ENCODE measurements at places on chromosomes 2 and 18.
A peak's percentile ranks its signal among the peaks of the same experiment; 100 is the strongest.

GRCh38 chr2:44949329-44950151 is 8.0 kb downstream of the SIX3 start:
- DNase-seq = no peak

- no peak for DNase-seq
These were observed 97.9 kb downstream of the ATL2 start for GRCh38 chr2:38279201-38279600.

GRCh38 chr2:39640107-39640506 is 25.6 kb upstream of the TMEM178A start:
- no peak for DNase-seq

DNA sequence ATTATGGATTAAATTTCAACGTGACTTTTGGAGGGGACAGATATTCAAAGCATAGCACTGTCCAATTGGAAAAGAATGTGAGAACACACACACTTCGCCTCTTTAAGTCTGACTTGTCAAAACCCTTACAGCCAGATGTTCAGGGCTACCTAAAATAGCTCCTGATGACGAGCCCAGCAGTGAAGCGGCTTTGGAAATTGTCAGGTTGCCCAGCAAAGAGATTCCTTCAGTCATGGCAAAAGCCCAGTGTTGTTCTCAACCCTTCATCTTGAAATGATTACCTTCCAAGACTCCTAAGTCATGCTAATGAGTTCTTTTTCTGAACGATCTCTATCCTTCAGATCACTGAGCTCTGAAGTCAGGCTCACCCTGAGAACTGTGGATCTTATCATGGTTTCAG is 436.6 kb downstream of the LRATD1 start:
- DNase-seq = no peak

DNA sequence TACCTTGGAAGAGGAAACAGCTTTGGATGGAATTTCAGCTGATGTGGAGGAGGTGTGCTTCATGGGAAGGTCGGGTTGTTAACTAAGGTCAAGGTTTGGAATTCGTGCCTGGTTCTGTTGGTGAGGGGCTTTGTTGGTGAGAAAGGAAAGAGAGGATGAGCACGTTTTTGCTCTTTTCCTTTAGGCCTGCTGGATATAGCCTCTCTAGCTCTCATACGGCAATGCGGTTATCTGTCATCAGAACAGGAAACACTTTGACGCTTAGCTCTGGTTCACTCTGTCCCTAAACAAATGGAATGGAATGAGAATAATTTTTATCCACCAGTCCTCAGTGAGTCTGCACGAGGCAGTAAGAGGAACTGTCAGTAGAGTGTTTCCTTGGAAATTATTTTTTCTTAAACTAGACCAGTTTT is 169.7 kb upstream of the NOSTRIN start:
- DNase-seq = peak; percentile 68

- DNase-seq = no peak
These were observed 122.1 kb downstream of the SH3BP4 start for GRCh38 chr2:235073868-235074413.

GRCh38 chr2:172098287-172098649 is 4.4 kb downstream of the DLX2 start:
- DNase-seq = peak; percentile 20

DNA sequence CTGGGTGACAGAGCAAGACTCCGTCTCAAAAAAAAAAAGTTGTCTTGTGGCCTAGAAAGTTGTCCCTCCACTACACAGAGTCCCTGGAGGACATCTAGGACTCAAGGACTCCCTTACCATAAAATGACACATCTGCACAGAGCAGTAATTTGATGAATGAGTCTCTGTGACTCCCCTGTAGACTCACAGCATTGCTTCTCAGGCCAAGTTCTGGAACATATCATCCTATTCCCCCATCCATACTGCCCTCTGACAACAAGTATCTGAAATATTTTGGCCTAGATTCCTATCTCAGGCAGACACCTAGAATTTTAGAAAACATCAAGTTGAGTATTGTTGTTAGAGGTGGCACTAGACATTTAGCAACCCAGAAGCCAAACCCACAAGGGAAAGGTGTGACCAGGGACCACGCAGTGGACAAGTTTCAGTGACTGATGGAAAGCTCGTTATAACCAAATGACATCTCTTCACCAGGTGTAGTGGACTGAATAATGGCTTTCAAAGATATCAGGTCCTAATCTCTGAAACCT is 97.9 kb upstream of the ATP8B1 start:
- no peak for DNase-seq

GRCh38 chr2:172951554-172951953 is 124.1 kb upstream of the MAP3K20 start:
- DNase-seq = no peak

DNA sequence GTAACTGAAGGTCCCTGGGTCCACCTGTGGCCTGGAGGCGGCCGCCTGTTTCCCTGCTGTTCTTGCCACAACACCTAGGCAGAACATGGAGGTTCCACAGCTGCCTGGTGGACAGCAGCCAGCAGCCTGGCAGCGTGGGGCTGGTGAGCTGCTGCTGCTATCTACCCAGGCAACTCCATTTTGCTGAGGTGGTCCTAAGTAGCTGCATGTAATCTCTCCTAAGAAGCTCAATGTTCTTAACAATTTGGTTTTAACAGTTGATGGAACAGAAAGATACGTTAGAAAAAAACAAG is 66.7 kb downstream of the NDUFA10 start:
- no peak for DNase-seq

DNA sequence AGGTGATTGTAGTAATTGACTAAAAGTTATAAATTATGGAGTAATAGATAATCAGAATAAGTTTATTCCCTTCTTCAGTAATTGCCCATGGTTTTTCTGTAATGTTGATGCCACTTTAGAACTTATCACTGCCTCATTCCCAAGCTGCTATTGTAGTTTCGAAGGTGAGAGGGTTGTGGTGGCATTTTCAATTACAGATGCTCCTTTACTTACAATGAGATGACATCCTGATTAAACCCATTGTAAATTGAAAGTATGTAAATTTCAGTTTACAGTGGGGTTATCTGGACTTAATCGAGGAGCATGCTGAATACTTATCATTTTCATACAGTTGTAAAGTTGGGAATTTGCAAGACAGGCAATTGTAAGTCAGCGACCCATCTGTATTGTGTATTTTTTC is 2.9 kb downstream of the NDUFV2 start:
- no peak for DNase-seq

GRCh38 chr2:26170795-26171194 is 2.1 kb upstream of the GAREM2 start:
- DNase-seq = no peak

- DNase-seq = no peak
These were observed 1.1 kb downstream of the PID1 start for GRCh38 chr2:229269941-229270340.

DNA sequence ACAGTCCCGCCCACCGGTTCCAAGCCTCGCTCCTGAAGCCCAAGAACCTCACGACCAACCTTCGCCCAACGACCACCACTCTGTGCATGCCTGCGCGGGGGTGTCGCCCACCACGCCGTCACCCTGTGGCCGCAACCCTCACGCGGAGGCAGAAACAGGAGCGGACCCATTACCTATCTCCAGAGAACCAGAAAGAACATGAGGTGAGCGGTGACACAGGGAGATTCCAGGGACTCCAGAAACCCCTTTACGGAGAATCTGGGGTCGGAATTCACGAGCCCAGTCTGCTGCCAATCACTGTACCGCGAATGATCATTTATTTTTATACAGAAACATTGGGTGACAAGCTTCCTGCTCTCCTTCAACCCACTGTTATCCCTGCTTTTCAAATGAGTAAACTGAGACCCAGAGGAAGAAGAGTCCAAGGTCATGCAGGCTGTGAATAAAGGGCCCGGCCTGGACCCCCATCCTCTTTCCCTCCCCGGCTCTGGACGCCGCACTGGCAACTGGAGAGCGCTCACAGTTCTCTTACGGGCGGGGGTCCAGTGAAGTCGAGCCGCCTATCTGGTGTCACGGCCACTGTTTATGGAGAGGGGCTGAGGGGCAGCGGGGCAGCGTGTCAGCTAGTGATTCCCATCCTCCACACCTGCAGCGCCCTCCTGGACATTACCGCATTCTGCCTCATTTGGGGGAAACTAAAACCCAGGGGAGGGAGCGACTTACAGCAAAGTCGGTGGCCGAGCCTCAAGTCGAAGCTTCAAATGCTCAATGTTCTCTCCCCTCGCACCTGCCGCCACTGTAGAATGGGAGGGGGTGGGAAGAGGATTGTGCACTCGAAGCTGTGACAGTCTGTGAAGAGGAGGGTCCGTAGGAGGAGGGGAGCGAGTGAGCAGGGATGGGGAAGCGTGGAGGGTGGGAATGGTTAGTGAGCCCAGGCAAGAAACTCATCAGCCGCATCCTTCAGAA is 723 bp upstream of the SLC30A3 start:
- peak; percentile 38 for DNase-seq

DNA sequence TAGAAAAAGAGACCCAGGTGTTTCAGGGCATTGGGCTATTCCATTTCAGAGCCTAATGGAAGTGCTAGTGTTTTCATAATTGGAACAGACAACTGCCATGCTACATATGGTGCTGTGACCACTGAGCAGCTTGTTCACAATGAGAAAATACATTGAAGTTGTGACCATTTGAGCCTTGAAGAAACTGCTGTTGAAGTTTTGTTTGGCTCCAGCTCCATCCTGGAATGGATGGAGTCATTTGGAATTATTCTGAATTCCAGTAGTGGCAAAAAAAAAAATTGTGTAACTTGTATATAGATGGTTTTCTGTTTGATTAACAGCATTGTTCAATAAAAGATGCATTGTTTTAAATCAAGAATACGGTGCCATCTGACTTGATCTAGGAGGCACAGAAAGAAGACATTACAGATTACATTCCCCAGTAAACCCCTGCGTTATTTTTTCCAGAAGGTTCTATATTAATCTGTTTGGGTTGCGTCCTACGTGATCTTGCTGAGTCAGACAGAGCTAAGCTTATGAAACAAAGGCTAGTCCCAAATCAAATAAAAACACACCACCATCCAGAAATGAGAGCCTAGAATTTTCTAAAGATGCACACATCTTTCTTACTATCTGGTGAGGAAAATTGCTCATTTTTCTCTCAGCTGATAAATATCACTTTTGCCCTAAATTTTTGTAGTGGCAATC is 19.2 kb downstream of the FMNL2 start:
- no peak for DNase-seq

DNA sequence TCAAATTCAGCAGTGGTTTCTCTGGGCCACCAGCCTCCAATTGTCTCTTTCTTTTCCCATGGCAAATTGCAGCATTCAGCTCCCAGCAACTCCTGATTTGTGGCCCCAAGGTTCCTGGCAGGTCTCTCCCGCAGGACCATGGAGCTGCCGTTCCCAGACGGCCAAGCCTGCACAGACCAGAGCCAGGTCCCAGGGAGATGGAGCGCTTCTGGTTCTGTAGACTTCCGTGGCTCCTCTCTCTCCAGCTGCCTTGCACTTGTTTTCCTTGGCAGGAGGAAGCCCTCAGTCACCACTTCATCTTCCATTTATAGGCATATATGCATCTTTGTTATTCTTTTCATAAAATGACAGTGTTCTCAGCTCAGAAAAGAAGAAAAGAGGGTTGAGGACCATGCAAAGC is 21.7 kb downstream of the TNP1 start:
- DNase-seq = no peak

Measured in hematopoietic multipotent progenitor cell treated with erythropoietin and hydrocortisone succinate and interleukin-3 and kit ligand, for 6 days (in vitro differentiated cells).